Colonic mucosa (tissue), 4 donors: ENCODE measurements at places on chromosomes 5 and 9. TPM values are rescaled to one million over a fixed set of nuclear protein-coding genes. Genes with fewer than 3 reads are reported as not detected.

Gene SLC34A1
- total RNA-seq = not detected

Gene PCDHA5
- total RNA-seq = 0.05 TPM

Gene HAPLN1
- 5.9 TPM for total RNA-seq

Gene IL5
- total RNA-seq = not detected

Gene MRPL22
- total RNA-seq = 62.3 TPM

Gene SPINK7
- not detected for total RNA-seq

Gene PTGES
- 5.1 TPM for total RNA-seq

Gene SPINK6
- total RNA-seq = not detected

Gene PDGFRB
- total RNA-seq = 8.6 TPM

Gene NR3C1
- 23.5 TPM for total RNA-seq

Gene CTSV
- 6.0 TPM for total RNA-seq

Gene OR1Q1
- not detected for total RNA-seq

Gene GRM6
- not detected for total RNA-seq

Gene GNA14
- 7.9 TPM for total RNA-seq

- no peaks in the 10 kb centered on the region for H3K36me3 ChIP-seq
- no peaks in the 10 kb centered on the region for H3K4me1 ChIP-seq
- H3K4me3 ChIP-seq = no peak overlapping the region
- no peak overlapping the region for H3K27ac ChIP-seq
Measured at GRCh38 chr5:83523929-83524328, 52.4 kb downstream of the VCAN start.

GRCh38 chr5:154743812-154744211 lies 11.4 kb upstream of the LARP1 start:
- H3K36me3 ChIP-seq = no peaks in the 10 kb centered on the region
- no peak overlapping the region for H3K4me3 ChIP-seq

DNA sequence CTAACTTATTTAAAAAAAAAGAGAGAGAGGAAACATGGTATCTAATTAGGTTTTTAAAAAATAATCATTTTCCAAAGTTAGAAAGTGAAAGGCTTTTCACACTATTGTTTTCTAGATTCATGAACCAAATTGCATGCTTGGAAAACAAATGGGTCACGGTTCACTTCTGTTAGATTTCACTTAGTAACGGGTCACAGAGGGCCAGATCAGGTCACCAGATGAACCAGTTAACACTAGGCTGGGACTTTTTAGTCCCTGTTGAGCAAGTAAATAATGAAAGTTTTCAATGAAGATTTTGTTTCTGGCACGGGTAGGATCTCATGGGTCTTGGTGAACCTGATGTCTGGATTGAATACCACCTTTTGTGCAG lies 207.2 kb upstream of the RFX3 start:
- no peak overlapping the region for H3K27ac ChIP-seq
- no peaks in the 10 kb centered on the region for H3K27me3 ChIP-seq
- H3K4me1 ChIP-seq = no peaks in the 10 kb centered on the region
- DNase-seq = no peak

DNA sequence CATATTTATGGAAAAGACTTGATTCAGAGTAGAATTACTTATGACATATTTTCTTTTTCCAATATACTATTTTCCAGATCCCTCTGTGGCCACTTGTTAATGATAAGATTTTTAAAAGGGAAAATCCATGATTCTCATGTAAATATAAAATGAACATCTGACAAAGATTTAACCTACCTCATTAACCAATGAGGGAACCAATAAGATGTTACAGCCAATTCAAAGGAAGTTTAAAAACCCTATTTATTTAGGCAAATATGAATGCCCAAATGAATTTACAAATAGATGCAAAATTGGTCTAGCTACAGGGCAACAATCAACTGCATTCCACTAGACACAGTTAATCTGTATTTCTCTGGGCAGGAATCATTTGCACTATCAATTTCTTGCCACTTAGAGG lies 226.8 kb downstream of the ADAMTSL1 start:
- H3K4me3 ChIP-seq = no peak overlapping the region
- H3K36me3 ChIP-seq = no peaks in the 10 kb centered on the region
- no peak overlapping the region for H3K27ac ChIP-seq
- H3K4me1 ChIP-seq = no peaks in the 10 kb centered on the region

DNA sequence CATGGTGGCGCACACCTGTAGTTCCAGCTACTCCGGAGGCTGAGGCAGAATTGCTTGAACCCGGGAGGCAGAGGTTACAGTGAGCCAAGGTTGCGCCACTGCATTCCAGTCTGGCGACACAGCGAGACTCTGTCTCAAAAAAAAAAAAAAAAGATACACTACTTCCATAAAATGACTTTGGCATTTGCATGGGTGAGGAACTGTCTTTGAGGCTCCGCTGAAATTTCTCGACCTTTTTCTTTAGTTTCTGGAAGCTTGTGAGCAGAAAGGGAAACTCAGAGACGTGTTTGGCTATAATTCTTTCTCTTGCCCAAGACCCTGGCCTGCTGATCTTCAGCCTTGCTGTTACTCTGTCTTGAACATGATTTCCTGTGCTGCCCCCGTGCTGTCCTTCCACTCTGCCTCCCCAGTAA lies 37.3 kb downstream of the SPIN1 start:
- no peak for DNase-seq
- H3K27ac ChIP-seq = no peak overlapping the region
- H3K27me3 ChIP-seq = no peaks in the 10 kb centered on the region
- H3K36me3 ChIP-seq = no peaks in the 10 kb centered on the region
- no peak overlapping the region for H3K4me3 ChIP-seq

DNA sequence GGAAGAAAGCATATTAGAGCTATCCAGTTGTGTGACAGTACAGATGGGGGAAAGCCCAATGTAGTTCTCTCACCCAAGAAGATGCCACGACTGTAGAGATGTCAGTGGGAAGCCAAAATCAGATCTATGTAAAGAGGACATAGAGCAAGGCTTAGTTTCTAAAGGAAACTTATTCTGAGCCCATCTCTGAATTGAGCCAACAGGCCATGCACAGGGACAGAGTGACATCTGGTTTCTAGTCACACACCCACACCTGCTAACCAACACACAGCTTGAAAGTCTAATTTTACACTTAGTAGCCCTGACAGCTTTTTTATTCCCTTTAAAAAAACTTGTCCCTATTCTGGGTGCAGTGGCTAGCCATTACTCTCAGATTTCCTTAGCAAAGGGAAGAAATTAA lies 22.3 kb downstream of the PRELID2 start:
- no peak for DNase-seq
- H3K4me1 ChIP-seq = no peaks in the 10 kb centered on the region
- no peak overlapping the region for H3K4me3 ChIP-seq
- H3K27ac ChIP-seq = no peak overlapping the region
- no peaks in the 10 kb centered on the region for H3K27me3 ChIP-seq

DNA sequence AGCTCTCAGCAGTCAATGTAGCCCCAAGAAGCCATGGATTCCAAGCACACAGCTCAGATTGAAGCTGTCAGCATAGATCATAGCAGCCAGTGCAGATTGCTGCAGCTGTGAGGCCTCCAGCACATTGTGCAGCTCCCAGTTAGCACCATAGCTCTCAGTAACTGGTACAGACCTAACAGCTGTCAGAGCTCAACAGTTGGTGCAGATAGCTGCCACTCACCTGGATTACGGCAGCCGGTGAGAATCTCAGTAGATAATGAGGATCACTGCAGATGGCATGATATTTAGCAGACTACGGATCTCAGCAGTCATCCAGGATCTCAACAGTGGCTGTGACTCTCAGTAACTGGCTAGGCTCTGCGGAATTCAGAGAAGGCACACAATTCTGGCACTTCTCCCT lies 500.4 kb downstream of the TUSC1 start:
- no peaks in the 10 kb centered on the region for H3K36me3 ChIP-seq
- no peak overlapping the region for H3K27ac ChIP-seq

GRCh38 chr5:151953833-151954232 lies 29.2 kb upstream of the GLRA1 start:
- no peaks in the 10 kb centered on the region for H3K27me3 ChIP-seq
- H3K27ac ChIP-seq = no peak overlapping the region
- no peaks in the 10 kb centered on the region for H3K36me3 ChIP-seq
- no peak overlapping the region for H3K4me3 ChIP-seq

DNA sequence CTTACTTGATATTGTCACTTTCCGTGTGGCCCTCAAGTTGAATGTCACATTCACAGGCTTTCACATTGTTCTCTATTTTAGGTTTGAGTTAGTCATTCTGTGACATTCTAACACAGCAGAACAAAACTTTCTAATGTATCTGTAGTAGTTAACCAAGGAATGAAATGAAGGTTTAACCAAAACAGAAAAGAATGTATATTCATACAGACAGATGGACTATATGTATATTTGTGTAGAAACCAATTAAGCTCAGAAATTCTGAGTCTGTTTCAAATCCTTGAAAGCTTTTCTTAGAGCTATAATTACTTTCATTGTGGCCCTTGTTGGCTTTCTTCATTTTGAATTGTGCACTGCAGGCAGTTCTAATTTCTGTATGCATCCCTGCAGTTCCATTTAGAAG lies 654.7 kb downstream of the LRRC70 start:
- H3K4me3 ChIP-seq = no peak overlapping the region
- no peak overlapping the region for H3K27ac ChIP-seq
- no peak for DNase-seq
- no peaks in the 10 kb centered on the region for H3K27me3 ChIP-seq
- no peaks in the 10 kb centered on the region for H3K4me1 ChIP-seq
- no peaks in the 10 kb centered on the region for H3K36me3 ChIP-seq

DNA sequence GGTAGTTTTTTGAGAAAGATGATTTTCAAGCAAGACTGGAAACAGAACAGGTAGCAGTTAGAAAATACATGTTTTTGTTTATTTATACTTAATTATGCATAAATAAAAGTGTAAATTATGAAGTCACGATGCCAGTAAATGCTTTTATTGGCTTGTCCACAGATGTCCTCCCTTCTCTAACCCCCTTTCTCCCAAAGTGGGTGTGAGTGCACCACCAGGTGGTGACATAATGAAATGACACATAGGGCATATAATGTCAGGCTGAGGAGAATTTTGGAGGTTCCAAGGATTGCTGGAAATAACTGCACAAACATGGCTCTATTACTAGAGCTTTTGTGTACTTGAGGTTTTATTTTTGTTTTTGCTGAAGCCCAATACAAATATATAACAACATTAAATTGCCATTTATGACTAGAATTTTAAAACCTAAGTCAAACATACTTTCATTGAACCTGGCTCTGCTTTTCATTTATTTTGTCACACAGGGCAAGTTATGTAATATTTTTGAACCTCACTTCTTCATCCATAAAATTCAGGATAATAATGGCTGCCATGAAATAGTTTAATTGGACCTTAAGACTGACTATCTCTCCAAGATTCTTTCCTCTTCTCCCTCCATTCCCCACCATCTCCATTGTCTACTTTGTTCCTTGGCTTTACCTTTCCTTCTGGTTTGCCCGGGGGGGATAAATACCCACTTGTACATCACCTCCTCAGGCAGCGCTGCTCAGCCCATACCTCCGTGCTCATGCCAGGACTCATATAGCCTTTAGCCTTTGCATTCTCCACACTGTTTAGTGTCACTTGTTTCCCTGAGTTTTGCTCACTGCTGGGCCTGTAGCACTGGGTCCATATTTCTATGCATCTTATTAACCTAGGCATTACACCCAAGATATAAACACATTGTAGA lies 168.8 kb downstream of the PDE4D start:
- no peaks in the 10 kb centered on the region for H3K36me3 ChIP-seq
- no peak overlapping the region for H3K4me3 ChIP-seq

DNA sequence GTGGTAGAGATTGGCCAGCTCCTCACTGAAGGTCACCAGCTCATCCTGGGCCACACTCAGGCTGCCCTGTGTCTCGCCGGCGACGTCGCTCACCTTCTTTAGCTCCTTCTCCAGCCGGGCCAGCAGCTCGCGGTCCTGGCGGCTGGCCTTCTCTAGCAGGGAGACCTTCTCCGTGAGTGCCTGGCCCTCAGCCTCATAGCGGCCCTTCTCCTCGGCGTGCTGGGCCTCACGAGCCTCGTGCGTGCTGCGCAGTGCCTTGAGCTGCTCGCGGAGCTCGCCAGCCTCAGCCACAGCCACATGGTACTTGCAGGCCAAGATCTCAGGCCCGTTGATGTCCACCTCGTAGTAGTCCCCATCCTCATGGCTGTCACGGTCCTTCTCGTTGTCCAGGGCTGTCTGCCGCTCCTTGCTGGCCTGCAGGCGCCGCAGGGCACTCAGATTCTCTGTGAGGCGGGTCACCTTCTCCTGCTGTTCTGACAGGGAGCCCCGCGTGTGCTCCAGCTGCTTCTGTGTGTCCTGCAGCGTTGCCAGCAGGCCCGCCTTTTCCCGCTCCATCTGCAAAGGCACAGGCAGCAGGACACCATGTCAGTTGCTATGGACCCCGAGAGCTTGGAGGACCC lies 45.5 kb downstream of the BICD2 start:
- H3K27ac ChIP-seq = no peak overlapping the region
- no peak overlapping the region for H3K4me3 ChIP-seq
- H3K27me3 ChIP-seq = no peaks in the 10 kb centered on the region
- no peak for DNase-seq
- peaks cover 16% of the 10 kb centered on the region for H3K36me3 ChIP-seq

DNA sequence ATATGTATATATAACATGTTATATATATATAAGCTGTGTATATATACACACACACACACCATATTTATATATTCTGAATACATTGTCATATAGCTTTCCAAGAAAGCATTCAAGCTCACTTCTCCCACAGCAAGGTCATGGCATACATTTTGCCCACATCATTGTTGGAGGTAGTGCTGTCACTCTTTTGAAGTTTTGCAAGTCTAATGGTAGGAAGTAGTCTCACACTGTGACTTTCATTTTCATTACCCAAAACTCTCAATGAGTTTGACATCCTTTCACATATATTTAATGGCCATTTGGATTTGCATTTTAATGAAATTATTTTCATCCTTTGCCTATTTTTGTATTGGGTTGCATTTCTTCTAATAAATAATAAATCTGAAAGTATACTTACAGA lies 59.8 kb upstream of the COX7C start:
- no peaks in the 10 kb centered on the region for H3K36me3 ChIP-seq
- H3K4me3 ChIP-seq = no peak overlapping the region

- no peak for DNase-seq
- no peak overlapping the region for H3K4me3 ChIP-seq
- no peaks in the 10 kb centered on the region for H3K36me3 ChIP-seq
- no peaks in the 10 kb centered on the region for H3K4me1 ChIP-seq
- no peaks in the 10 kb centered on the region for H3K27me3 ChIP-seq
Measured at GRCh38 chr5:133751846-133752245, 139.5 kb upstream of the FSTL4 start.

DNA sequence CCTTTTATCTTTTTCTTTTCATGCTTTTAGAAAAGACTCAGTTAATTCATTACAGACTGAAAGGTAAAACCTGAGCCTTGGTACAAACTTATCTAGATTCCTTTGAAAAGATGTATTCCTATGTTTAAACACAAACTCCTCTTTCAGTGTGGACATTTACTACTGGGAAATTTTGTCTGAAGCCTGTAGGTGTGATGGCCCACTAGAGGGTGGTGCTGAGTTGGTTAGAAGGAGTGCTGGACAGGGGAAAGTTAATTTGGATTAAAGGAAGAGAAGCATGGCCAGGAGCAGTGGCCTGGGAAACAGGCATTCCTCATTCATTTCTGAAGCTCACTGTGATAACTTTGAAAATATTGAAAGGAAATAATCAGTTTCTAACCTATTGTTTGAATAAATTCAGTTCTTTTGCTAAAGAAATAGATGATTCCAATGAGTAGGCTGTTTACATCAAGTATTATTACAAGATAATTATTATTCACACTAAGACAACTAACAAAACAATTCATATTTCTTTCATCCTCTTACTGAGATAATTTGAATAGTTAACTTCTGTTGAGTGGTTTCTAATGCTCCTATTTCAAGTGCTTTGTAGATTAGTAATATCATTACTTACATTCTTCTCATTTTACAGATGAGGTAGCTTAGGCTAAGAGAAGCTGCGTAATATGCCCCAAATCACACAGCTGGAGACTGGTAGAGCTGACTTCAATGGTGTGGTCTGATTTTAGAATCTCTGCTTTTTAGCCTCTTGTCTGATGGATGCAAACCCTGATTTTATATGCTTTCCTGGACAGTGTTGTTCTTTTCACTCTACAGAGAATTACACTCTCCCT lies 150.9 kb downstream of the ADGRV1 start:
- no peaks in the 10 kb centered on the region for H3K27me3 ChIP-seq
- no peaks in the 10 kb centered on the region for H3K36me3 ChIP-seq
- H3K27ac ChIP-seq = no peak overlapping the region
- peak; percentile 29 for DNase-seq
